ENCODE measurements at places on chromosomes 5 and 9.

DNA sequence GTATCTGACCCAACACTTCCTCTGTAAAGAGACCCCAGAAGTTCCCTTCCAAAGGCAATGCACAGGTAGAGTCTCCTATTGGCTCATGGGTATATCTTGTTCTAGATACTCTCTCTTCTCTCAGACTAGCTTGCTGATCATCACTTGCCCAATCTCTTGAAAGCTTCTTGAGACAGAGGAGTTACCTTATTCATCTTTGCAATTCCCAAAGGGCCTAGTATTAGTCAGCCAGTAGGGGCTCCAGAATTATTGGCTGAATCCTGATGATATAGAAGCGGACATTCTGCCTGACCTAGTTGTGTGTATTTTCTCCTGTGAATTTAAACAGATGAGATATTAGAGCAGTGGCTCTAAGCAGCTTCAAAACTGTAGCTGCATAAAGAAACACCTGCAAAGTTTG, 304.0 kb upstream of the KLF4 start:
- no peak for DNase-seq

DNA sequence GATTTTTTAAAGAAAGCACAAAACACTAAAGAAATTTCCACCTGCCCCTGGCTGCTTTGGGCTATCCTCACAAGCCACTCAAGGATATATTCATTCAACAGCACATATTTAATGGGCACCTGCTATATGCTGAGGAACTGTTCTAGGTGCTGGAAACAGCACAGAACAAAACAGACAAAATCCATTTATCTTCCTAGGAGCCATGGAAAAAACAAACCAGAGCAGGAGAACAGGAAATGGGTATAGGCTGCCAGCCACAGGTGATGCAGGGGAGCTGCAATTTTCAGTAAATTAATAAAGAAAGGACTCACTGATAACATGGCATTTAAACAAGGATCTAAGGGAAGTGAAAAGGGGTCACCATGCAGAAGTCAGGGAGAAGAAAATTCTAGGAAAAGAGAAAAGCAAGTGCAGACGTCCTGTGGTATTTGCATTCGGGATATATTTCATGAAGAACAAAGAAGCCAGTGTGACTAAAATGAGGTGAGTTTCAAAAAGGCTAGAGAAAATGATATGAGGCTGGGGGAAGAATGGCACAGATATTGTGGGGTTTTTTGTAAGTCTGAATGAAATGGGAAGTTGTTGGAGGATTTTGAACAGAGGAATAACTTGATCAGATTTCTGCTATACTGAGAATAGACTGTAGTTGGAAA, 152.2 kb downstream of the ADAMTSL1 start:
- no peak for DNase-seq

DNA sequence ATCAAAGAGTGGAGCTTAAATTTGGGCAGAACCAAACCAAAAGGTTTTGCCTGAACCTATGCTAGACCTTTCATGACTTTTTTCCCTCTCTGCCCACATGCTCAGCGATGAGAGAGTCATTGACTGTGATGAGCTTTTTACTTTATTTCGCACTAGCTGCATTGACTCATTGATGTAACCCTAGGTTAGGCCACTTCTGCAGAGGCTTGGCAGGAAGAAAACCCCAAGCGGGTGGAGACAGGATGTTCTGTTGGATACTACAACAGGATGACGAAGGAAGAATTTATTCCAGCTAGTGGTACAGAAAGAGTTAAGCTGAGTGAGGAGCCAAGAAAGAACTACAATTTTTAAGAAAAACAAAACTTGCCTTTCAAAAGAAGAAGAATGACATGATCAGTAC, 18.4 kb downstream of the AGXT2 start:
- DNase-seq, result no peak

DNA sequence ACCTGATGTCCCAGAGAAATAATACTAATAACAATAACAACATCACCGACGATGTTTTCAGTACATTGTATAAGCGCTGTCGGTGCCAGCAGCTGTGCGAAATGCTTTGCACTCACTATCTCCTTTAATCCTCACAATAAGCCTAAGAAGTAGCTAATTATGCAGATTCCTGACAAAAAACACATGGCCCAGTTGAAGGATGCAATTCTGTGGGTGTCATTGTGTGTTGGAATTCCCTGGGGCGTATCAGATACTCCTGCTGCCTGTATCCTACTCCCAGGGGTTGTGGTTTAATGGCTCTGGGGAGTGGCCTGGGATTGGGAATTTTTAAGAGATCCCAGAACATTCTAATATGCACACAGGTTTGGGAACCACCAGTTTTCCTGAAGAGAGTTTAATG, 154.0 kb downstream of the RGS3 start:
- DNase-seq, result no peak

DNA sequence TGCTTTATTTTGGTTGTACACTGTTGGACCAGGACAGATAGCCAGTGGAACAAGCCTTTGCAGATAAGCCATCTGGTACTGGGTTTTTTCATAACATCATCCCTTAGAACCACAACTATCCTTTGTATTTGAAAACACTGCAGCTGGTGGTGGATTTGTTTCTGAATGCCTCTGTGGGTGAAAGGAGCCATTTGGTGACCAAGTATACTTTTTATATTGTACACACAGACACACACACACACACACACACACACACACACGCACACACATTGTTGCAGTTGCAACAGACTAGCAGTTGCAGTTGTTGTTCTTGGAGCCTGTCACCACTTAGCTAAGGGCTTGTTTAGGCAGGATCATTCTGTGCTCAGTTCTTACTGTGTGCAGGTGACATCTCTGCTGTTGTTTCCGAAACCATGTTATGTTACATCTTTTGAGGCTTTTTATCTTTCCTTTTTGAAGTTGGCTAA, 22.9 kb upstream of the CAVIN4 start:
- DNase-seq, result no peak
